Immature natural killer cell (primary cell): ENCODE measurements at places on chromosomes 12 and 14. TPM values are rescaled to one million over a fixed set of nuclear protein-coding genes. Genes with fewer than 3 reads are reported as not detected.
A peak's percentile ranks its signal among the peaks of the same experiment; 100 is the strongest.

DNA sequence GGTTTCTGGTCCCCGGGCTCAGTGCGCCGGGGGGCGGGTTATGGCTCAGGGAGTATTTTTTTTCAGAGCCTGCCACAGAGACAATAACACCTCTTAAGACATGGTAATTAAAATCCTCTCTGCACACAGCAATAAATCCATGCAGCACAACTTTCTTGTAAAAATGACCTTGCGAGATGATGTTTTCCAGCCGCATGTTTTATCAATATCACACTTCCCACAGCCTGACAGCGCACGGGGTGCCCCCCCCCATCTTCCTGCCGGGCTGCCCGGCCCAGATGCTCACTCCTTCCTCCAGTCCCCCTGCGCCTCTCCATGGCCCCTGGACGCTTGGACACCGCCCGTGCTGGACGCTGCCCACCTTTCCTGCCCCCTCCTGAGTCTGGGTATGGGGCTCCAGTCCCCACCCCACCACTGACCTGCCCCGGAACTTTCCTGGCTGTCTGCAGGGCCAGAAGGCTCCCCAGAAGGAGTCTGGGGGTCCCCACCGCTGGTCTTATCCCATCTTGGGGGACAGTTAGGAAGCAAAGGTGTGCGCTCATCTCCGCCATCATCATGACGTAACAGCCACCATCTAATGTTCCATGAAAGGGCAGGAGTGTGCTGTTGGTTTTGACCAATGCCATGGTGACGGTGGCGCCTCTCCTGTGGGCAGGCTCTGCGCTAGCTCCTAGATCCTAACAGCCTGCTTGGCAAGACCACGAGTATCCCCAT lies 182.9 kb downstream of the KIF26A start:
- H3K27ac ChIP-seq: peak overlapping the region; percentile 22
- H3K4me3 ChIP-seq: no peak overlapping the region
- DNase-seq: no peak
- H3K4me1 ChIP-seq: no peaks in the 10 kb centered on the region
- no peaks in the 10 kb centered on the region for H3K36me3 ChIP-seq
- H3K27me3 ChIP-seq: no peaks in the 10 kb centered on the region

DNA sequence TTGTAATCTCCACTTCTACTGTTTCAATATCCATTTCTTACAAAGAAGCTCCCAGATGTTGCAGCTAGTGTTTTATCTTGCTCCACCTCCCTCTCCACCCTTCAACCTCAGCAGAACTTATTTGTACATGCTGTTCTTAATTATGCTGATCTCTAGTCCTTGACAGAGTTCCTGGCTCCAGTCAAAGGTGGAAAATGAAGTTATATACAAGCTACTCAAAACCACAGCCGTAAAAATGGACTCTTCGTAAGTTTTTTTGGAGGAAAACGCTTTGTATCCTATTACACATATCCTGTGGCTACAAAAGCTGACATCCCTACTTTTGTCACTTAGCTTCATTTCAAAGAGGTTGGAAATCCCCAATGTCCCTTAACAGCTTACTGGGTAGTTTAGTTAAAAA lies 1.3 kb downstream of the CLEC1A start:
- H3K4me3 ChIP-seq: no peak overlapping the region
- no peaks in the 10 kb centered on the region for H3K36me3 ChIP-seq
- no peak for DNase-seq
- H3K27me3 ChIP-seq: no peaks in the 10 kb centered on the region

GRCh38 chr12:26935636-26936378 lies 2.0 kb downstream of the INTS13 start:
- DNase-seq: no peak
- peaks cover 69% of the 10 kb centered on the region for H3K4me1 ChIP-seq
- H3K27me3 ChIP-seq: peaks cover 18% of the 10 kb centered on the region
- H3K4me3 ChIP-seq: peak overlapping the region; percentile 98

GRCh38 chr12:95037906-95038305 lies 34.4 kb upstream of the NDUFA12 start:
- H3K27ac ChIP-seq: no peak overlapping the region
- peaks cover 4% of the 10 kb centered on the region for H3K36me3 ChIP-seq
- H3K4me1 ChIP-seq: peaks cover 12% of the 10 kb centered on the region
- no peaks in the 10 kb centered on the region for H3K27me3 ChIP-seq
- H3K4me3 ChIP-seq: no peak overlapping the region
- DNase-seq: no peak

DNA sequence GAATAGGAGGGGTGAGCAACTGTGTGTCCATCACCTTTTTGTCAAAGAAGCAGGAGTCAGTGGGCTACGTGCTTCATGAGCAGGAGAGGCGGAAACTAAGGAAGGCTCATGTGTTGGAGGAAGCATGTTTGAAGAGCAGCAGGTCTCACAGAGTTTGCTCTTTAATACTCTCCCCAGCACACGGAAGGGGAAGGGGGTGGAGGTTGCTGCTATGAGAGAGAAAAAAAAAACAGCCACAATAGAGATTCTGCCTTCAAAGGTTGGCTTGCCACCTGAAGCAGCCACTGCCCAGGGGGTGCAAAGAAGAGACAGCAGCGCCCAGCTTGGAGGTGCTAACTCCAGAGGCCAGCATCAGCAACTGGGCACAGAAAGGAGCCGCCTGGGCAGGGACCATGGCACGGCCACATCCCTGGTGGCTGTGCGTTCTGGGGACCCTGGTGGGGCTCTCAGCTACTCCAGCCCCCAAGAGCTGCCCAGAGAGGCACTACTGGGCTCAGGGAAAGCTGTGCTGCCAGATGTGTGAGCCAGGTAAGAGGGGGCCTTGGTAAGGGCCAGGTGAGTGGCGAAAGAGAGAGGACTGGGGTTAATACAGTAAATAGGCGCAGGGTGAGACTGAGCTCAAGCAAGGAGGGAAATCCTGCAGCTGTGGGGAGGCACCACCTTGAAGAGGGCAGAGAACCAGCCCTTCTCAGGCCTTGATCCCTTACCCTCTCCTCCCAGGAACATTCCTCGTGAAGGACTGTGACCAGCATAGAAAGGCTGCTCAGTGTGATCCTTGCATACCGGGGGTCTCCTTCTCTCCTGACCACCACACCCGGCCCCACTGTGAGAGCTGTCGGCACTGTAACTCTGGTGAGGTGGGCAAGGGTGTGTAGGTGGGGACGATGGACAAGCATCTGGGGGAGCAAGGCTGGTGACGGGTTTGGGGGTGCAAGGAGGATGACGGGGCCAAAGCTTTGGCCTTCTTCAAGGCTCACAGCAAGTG lies at the start of gene CD27:
CD27 (plus strand) TSS at position 252 of the 985 bp plus-strand sequence; CDS start at position 393, 141 bp downstream.
- peak within 1 kb of the TSS; percentile 34 for H3K27ac ChIP-seq
- peaks cover 10% of the 10 kb centered on the region for H3K36me3 ChIP-seq
- DNase-seq: no peak
- H3K4me1 ChIP-seq: peaks cover 18% of the 10 kb centered on the region
- peaks cover 5% of the 10 kb centered on the region for H3K27me3 ChIP-seq
- peak within 1 kb of the TSS; percentile 57 for H3K4me3 ChIP-seq

DNA sequence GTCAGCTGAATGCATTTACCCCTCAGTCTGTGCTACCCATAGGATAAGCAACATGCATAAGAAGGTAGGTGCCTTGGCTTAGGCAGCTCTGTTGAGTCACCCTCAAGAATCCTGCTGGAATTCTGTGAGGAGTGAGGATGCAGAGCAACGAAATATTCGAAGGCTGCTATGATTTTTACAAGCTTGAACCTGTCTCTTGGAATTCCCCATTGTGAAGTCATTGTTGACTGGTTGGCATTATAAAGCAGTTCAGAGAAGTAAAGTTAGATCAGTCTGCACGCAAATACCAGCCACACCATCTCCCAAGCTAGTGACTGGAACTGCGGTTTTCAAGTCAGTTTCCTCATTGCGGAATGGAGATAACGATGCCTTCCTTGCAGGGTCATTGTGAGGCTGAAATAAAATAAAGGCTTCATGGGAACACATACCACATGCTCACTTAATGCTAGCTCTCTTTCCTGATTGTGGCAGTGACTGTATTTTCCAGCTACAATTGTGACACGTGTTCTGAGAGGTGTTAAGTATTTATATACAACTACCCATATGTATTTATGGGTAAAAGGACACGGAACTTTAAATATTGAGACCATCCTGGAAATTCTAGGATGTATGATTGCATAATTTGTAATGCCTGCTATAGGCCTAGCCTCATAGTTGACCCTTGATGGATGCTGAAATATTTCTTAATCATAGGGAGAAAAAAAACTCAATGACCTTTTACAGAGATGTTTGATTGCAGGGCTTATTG lies 96.7 kb downstream of the ETV6 start:
- H3K4me3 ChIP-seq: no peak overlapping the region
- H3K36me3 ChIP-seq: peaks cover 4% of the 10 kb centered on the region
- no peak overlapping the region for H3K27ac ChIP-seq
- H3K4me1 ChIP-seq: peaks cover 38% of the 10 kb centered on the region
- H3K27me3 ChIP-seq: no peaks in the 10 kb centered on the region

Gene KRT80
- polyA plus RNA-seq: not detected
